ENCODE measurements at places on chromosomes 4 and X.

GRCh38 chr4:6371271-6371670, 101.1 kb downstream of the PPP2R2C start:
- DNase-seq, result no peak

DNA sequence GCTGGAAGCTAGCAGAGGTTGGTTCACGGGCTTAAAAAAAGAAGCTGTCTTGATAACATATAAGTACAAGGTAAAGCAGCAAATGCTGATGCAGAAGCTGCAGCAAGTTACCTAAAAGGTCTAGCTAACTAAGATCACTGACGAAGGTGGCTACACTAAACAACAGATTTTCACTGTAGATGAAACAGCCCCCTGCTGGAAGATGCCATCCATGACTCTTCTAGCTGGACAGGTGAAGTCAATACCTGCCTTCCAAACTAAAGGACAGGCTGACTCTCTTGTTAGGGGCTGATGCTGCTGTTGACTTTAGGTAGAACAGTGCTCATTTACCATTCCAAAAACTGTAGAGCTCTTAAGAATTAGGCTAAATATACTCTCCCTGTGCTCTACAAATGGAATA, 99.5 kb downstream of the FBXW7 start:
- DNase-seq, result no peak

GRCh38 chrX:312621-313331, 5.8 kb downstream of the GTPBP6 start:
- no peak for DNase-seq

DNA sequence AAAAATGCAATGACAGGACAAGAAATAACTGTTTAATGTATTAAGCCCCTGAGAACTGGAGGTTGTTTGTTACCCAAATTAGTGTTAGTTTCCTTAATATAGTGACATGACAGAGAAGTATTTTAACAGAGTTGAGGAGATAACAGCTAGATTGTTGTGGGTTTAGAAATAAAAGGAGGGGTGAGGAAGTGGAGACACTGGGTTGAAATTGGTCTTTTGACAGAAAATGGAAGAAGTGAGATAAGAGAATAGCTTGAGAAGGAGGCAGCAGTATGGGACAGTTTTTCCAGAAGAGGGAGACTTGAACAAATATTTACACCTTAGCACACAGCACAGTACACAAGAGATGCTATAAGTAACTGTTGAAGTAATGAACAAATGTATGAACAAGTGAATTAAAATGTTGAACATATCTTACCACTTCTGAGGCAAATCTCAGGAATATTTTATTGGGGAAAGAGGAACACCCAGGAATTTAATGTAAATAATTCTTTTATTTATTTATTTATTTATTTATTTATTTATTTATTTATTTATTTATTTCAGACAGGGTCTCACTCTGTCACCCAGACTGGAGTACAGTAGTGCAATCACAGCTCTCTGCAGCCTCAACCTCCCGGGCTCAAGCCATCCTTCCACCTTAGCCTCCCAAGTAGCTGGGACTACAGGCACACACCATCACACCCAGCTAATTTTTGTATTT, 58.0 kb upstream of the EGFL6 start:
- no peak for DNase-seq

DNA sequence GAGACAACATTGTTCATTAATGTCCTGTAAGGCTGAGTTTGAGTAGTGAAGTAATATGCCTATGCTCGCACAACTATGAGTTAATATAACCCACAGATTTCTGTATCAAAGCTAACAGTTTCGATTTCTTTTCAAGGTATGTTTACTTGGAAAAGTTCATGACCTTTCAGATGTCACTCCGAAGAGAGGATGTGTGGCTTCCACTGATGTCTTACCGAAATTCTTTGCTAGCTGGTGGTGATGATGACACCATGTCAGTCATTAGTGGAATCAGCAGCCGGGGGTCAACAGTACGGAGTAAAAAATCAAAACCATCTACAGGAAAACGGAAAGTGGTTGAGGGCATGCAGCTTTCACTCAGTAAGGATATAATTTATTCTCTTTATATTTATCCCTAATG, 124.9 kb downstream of the STAG2 start:
- DNase-seq, result peak; percentile 26

- no peak for DNase-seq
Observed at GRCh38 chr4:7880683-7881082, 59.0 kb downstream of the AFAP1 start.

DNA sequence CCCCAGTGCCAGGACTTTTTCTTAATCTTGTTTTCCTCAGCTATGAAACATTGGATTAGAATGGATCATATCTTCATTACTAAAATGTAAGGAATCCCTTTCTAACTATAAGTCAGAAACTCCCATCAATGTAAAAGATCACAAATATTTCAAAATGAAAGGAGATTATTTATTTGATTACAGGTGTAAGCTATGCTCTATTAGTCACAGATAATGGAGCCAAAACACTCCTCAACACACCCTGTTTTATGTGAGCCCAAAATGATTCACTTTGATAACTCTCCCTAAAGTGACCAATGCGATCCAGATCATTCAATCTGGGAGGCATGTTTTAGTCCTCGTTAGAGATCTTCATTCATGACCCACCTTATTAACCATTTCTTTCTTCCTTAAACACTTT, 566.7 kb upstream of the TENM3 start:
- DNase-seq, result no peak

DNA sequence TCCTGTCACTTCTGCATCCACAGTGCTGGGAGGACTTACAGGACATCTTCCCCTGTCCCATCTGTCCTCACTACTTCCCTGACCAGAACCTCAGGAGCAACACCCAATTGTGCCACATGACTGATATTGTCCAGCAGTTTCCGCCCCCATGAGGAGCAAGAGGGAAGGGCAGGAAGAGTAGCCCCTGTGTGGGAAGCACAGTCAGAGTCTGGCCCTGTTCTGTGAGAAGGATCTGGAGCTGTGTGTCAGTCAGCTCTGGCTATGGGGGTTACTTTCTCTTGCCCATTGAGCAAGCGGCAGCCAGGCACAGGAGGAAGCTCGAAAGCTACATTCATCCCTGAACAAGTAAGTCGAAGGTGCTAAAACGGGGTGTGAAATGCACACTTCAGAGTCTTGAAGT, 14.8 kb upstream of the TRIM60 start:
- DNase-seq, result no peak

- DNase-seq, result no peak
Observed at GRCh38 chr4:33649015-33649414, 2595.3 kb downstream of the ARAP2 start.

GRCh38 chr4:137934911-137935310, 307.2 kb downstream of the SLC7A11 start:
- no peak for DNase-seq

DNA sequence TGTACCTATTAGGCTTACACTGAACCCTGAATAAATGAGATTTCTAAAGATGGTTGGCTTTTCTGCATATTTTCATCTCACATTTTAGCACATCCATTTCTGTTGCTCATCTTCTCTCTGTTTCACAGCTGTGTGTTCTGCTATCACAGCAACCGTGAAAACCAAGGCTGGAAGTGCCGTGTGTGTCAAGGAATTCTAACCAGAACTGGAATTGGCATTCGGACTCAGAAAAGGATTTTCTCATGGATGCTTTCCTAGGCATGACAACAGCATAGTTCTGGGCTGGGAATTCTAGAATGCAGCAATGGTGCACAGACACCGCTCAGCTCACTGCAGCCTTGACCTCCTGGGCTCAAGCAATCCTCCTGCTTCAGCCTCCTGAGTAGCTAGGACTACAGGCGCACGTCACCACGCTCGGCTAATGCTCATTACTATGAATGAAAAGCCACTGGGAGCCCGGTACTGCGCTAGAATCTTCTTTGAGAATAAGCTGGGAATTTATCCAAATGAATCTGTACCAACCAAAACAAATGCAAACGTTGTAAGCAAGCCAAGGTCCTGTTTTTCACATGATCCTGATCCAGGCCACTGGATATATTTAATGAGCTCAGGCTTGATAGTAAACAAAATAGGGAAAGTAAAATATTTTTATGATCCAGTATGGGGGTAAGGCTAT, 105.2 kb downstream of the RBM47 start:
- DNase-seq, result no peak

- no peak for DNase-seq
Observed at GRCh38 chr4:89434364-89434988, 126.9 kb upstream of the GPRIN3 start.

DNA sequence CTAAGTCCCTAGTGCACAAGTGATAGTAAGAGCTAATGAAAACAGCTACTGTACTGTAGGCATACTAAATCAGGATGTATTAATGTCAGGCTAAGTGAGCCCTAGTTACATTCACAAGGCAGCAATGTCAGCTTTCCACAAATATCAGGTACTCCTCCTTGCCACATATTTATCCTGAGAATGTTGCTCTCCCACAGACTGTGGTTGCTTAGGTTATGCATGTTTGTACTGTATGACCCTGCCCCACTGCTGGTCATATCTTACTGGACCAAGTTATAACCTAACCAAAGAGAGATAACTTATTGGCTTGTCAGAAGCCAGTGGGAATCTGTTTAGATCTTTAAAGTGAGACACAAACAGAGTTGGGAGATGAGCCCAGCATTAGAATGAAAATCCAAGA, 241.0 kb downstream of the SLC39A8 start:
- DNase-seq, result no peak
